ENCODE measurements at places on chromosomes 7 and 10. TPM values are rescaled to one million over a fixed set of nuclear protein-coding genes. Genes with fewer than 3 reads are reported as not detected.

ADCY1 gene
- total RNA-seq: 0.61 TPM

LAMTOR4 gene
- total RNA-seq: 134 TPM

ALOX5 gene
- 0.15 TPM for total RNA-seq

MMD2 gene
- total RNA-seq: not detected

FRAT1 gene
- total RNA-seq: 2.9 TPM

NXPH1 gene
- total RNA-seq: not detected

NPY4R gene
- not detected for total RNA-seq

SEMA4G gene
- 0.30 TPM for total RNA-seq

SPOCK2 gene
- total RNA-seq: 0.15 TPM

GPR26 gene
- not detected for total RNA-seq

PDK4 gene
- total RNA-seq: 2.9 TPM

ZNF804B gene
- not detected for total RNA-seq

SPDYE2B gene
- not detected for total RNA-seq

UBTD1 gene
- 30.9 TPM for total RNA-seq

TIAL1 gene
- 26.3 TPM for total RNA-seq

PNLIPRP1 gene
- total RNA-seq: not detected

Data from epithelial cell of umbilical artery (primary cell).